Vein endothelial cell (primary cell): ENCODE measurements at places on chromosomes 4 and X. TPM values are rescaled to one million over a fixed set of nuclear protein-coding genes. Genes with fewer than 3 reads are reported as not detected.

The CLDN2 gene
- not detected in 2 replicates for total RNA-seq

The SYP gene
- under 0.01 and 0.10 TPM in 2 replicates for total RNA-seq

The HSFX4 gene
- total RNA-seq: not detected in 2 replicates

The TADA2B gene
- total RNA-seq: 11.8 and 12.7 TPM in 2 replicates

The ATP8A1 gene
- 4.6 and 15.0 TPM in 2 replicates for total RNA-seq

The MAGEA11 gene
- total RNA-seq: not detected in 2 replicates

The WAS gene
- 0.33 TPM in 1 of 2 replicates, not detected in the other for total RNA-seq

The ZCCHC18 gene
- total RNA-seq: 1.3 and 2.7 TPM in 2 replicates

The SPINK2 gene
- not detected in 2 replicates for total RNA-seq

The CNKSR2 gene
- total RNA-seq: under 0.01 TPM in 1 of 2 replicates, not detected in the other

The ENPEP gene
- total RNA-seq: 0.33 TPM in 1 of 2 replicates, not detected in the other

The PCDH7 gene
- 1.4 and 4.6 TPM in 2 replicates for total RNA-seq

The H2BW2 gene
- not detected in 2 replicates for total RNA-seq

The DCAF8L2 gene
- 0.10 and 0.33 TPM in 2 replicates for total RNA-seq

The CDKL5 gene
- 3.6 and 5.0 TPM in 2 replicates for total RNA-seq

The PRSS12 gene
- total RNA-seq: 3.3 and 7.3 TPM in 2 replicates

The PFKFB1 gene
- under 0.01 and 0.10 TPM in 2 replicates for total RNA-seq

The ENPP6 gene
- total RNA-seq: not detected in 2 replicates

The MAPK10 gene
- under 0.01 and 0.19 TPM in 2 replicates for total RNA-seq
